ENCODE measurements at places on chromosomes 7 and 10. TPM values are rescaled to one million over a fixed set of nuclear protein-coding genes. Genes with fewer than 3 reads are reported as not detected.

GRCh38 chr7:151776446-151776845, 100.5 kb downstream of the PRKAG2 start:
- no peak overlapping the region for H3K27ac ChIP-seq
- no peak for DNase-seq
- no peak overlapping the region for H3K4me3 ChIP-seq
- 0 out of 2 replicates have a peak, but pooled peaks cover 2% of the 10 kb centered on the region for H3K27me3 ChIP-seq
- no peaks in the 10 kb centered on the region for H3K4me1 ChIP-seq

GIMAP5 gene
- total RNA-seq = 0.51 TPM

DNA sequence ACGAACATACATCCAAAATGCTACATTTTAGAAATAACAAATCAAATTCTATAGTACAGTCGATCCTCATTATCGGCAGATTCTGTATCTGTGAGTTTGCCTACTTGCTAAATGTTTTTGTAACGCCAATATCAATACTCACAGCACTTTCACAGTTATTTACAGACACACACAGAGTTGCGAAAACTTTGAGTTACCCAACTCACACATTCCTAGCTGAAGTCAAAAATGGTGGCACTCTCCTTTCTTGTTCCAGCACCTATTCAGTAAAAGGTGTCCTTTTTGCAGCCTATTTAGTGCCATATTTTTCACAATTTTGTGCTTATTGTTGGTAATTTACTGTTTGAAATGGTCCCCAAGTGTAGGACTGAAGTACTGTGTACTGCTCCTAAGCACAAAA, 161.7 kb downstream of the AKR1D1 start:
- H3K4me3 ChIP-seq = no peak overlapping the region
- no peak for DNase-seq
- no peaks in the 10 kb centered on the region for H3K36me3 ChIP-seq
- no peaks in the 10 kb centered on the region for H3K27me3 ChIP-seq
- H3K27ac ChIP-seq = no peak overlapping the region

- H3K36me3 ChIP-seq = no peaks in the 10 kb centered on the region
- H3K27ac ChIP-seq = no peak overlapping the region
- H3K27me3 ChIP-seq = no peaks in the 10 kb centered on the region
- H3K4me1 ChIP-seq = peaks cover 3% of the 10 kb centered on the region
- DNase-seq = no peak
- H3K4me3 ChIP-seq = no peak overlapping the region
These were observed 30.5 kb downstream of the KIAA1217 start for GRCh38 chr10:24239289-24240040.

- peak overlapping the region; percentile 97 for H3K27ac ChIP-seq
- H3K27me3 ChIP-seq = no peaks in the 10 kb centered on the region
- 0 out of 2 replicates have a peak, but pooled peaks cover 3% of the 10 kb centered on the region for H3K36me3 ChIP-seq
- peaks cover 90% of the 10 kb centered on the region for H3K4me1 ChIP-seq
- no peak for DNase-seq
- no peak overlapping the region for H3K4me3 ChIP-seq
These were observed 106.5 kb downstream of the TCF7L2 start for GRCh38 chr10:113056441-113057021.

LRRC17 gene
- 0.39 TPM for total RNA-seq

- H3K4me1 ChIP-seq = no peaks in the 10 kb centered on the region
- DNase-seq = no peak
- H3K27me3 ChIP-seq = peaks cover 3% of the 10 kb centered on the region
- no peaks in the 10 kb centered on the region for H3K36me3 ChIP-seq
These were observed 37.4 kb downstream of the MACROH2A2 start for GRCh38 chr10:70090013-70090412.

- H3K27me3 ChIP-seq = peaks cover 5% of the 10 kb centered on the region
- no peaks in the 10 kb centered on the region for H3K4me1 ChIP-seq
- no peaks in the 10 kb centered on the region for H3K36me3 ChIP-seq
These were observed 29.2 kb upstream of the GALNTL5 start for GRCh38 chr7:151927011-151927410.

NRG3 gene
- total RNA-seq = 0.08 TPM

CYP26C1 gene
- 1.1 TPM for total RNA-seq

- H3K27me3 ChIP-seq = no peaks in the 10 kb centered on the region
- peak overlapping the region; percentile 66 for H3K4me3 ChIP-seq
- H3K27ac ChIP-seq = peak overlapping the region; percentile 85
- no peak for DNase-seq
These were observed 1.1 kb downstream of the MAP3K8 start for GRCh38 chr10:30435073-30435422.

SORCS1 gene
- total RNA-seq = not detected

DNA sequence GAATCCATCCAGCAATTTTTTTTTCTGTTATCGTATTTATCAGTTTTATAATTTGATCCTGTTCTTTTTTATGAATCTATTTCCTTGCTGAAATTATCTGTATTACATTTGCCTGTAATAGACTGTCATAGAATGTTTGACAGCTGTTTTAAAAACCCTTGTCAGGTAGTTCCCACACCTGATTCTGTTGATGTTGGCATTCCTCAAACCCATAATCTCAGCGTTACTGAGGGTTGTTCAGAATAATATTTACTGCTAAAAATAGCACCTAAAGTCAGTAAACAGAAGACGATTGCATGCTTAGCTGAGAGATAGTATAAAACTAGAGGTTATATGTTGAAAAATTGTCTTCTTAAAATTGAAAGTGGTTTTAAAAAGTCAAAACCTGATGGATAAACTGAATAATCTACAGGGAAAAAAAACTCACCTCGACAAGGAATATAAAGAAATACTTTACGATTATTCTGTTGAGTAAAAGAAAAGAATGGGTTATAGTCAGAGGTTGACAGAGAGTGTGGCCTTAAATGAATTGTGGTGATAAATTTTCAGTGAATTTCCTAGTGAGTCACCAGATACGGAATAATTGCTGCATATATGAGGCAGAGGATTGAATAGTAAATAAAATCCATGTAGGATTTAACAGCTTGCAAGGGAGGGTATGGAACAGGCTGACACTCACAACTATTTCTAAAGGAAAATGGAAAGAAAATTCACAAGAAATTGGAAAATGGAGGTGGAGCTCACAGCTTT, 824.1 kb upstream of the IGFBP3 start:
- H3K4me3 ChIP-seq = no peak overlapping the region
- DNase-seq = no peak
- H3K27me3 ChIP-seq = no peaks in the 10 kb centered on the region
